ENCODE measurements at places on chromosomes 1 and 21.

DNA sequence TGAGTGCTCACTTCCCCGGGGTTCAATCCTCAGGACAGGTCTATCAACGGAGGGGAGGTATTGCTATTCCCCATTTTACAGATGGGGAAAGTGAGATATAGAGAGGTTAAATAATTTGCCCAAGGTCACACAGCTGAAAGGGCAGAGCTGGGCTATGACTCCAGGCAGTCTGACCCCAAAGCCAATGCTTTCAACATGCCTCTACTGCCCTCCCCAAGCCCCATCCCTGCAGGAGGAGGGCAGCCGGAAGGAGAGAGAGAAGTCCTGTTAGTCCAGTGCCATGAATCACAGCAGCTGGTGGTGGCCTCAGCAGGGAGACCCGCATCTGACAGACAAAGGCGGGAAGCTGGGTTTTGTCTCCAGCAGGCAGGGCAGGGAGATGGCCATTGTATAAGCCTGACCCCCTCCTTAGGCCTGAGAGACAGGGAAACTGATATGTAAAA, 20.0 kb upstream of the CLIC4 start:
- no peak for DNase-seq

DNA sequence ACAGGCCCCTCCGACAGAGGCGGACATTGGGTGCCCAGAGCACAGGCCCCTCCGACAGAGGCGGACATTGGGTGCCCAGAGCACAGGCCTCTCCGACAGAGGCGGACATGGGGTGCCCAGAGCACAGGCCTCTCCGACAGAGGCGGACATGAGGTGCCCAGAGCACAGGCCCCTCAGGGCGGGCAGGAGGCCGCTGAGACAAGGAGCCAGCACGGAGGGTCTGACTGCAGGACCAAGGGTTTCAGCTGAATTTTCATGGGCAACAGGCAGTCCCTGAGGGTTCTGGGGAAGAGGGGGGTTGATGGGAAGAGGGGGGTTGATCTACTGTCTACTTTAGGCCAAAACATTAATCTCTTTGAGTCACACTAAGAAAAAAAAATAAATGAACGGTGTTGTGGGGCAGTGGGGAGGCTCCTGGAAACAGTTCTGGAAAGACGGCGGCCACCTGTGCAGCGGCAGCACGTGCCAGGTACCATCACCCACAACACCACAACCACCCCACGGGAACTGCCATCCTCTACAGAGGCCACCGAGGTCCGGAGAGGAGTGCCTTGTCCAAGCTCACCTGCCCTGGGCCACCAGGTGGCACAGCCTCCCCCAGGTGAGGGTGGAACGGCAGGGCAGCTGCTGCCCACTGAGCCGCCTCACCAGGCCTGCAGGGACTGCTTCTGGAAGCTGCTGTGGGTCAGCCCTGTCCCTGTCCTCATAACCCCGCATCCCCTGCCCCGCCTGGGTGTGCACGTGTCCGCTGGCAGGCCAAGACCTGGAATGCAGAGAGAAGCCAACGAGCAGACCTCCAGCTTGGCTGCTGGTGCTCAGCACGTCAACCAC, 20.5 kb downstream of the PRDM15 start:
- no peak for DNase-seq

DNA sequence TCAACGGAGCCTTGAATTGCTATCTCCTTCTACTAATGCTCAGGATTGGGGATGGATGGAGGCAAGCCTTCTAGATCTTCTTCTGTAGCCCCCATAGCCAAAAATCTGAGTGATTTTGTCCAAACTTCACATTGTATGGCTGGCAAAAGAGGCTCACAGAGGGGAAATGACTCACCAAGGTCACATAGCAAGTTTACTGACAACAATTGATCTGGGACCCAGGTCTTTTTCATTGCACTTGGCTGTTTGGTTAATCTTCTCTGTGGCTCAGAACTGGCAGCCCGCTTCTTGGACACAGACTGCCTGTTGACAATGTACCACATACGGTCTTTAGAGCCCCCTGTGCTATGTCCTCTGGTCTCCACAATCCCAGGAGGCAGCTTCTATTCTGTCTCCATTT, 3.0 kb upstream of the LACTBL1 start:
- no peak for DNase-seq

DNA sequence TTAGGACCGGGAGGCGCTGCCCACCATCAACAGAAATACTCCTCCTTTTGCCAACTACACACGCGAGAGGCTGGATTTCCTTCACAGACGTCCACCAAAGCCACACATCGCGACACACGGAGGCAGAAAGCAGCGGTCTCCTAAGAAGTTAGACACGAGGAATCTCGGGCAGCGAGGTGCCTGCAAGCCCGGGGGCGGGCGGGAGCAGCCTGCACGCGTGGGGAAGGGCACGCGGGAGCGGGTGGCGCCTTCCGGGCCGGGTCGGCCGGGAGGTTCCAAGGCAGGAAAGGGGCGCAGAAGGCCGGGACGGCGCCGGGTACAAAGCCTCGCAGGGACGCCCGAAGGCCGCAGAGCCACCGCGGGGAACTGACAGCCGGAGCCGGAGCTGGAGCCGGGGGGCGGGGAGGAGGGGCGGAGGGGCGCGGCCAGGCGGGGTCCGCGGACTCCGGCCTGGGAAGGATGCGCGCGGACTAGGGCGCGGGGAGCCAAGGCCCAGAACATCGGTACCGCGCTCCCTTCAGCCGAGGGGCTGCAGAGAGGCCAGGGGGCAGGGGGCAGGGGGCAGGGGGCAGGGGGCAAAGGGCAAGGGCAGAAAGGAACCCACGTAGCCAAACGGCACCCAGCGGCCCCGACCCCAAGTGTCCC, 722 bp downstream of the NPHP4 start:
- no peak for DNase-seq

- no peak for DNase-seq
Measured at GRCh38 chr1:221840511-221841243, 98.8 kb upstream of the DUSP10 start.

DNA sequence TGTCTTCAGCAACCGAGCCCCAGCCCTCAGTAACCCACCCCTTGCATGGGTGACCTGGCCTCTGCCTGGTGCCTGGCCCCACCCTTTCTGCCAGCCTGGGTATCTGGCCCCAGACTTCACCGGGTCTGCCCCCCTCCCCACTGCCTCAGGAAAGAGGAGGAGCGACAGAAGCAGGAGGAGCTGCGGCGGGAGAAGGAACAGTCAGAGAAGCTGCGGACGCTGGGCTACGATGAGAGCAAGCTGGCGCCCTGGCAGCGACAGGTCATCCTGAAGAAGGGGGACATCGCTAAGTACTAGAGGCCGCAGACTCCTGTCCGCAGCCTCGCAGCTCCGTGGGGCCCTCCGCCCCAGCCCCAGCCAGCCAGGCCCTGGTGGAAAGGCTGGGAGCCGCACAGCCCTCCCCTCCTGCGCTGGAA, 6.1 kb downstream of the TNFRSF25 start:
- no peak for DNase-seq

GRCh38 chr1:111334169-111334568, 43.5 kb downstream of the CHIA start:
- DNase-seq, result no peak

GRCh38 chr1:29798699-29799566, 562.6 kb downstream of the PTPRU start:
- no peak for DNase-seq

DNA sequence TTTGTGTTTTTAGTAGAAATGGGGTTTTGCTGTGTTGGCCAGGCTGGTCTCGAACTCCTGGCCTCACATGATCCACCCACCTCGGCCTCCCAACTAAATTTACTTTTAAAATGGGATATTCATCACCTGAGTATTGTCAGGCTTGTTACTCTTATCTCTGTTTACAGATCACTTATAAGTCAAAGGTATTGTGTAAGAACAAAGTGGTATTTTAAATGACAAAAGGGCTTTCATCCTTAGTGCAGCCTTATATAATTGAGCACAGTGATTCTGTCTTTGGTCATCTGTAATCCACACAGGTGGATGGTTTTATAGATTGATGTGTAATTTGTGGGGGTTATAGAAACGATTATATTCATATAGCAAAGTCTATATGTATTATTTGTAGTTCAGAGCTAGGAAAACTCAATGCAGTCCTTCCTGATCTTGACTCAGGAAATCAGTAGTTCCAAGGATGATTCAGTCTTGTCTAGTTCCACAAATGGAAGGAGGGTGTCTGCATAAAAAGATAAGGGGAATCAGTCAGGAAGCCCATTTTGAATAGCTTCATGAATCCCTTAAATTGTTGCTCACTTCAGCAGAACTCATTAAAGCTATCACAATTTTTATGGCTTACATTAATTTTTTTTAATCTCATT, 34.6 kb downstream of the STXBP3 start:
- no peak for DNase-seq

DNA sequence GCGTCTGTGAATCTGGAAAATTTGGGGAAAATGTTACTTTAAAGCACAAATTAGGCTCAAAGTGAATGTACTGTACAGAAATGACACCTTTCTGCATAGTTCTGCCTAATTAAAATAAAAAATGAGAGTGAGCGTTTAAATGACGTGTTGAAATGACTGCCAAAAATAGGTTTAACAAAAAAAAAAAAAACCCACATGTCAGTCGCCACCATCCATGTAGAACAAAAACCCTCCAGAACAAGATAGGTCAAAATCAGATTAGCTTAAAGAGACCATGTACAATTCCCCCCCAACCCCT, 745 bp downstream of the PARP1 start:
- DNase-seq, result no peak

DNA sequence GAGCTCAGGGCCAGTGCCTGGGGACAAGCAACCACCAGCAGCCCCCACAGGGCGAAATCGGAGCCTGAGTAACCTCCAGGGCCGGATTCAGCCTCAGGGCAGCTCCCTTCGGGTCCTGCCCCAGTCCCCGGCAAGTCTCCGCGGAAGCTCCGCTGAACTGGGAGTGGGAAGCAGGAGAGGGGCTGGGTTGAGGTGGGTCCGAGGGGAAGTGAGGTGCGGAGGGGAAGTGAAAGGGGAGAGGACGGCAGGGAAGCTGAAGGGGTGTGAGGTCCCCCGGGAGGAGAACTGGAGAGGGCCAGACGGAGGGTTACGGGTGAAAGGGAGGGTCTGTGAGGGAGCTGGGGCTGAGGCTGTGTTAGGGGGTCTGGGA, 560 bp downstream of the PADI2 start:
- no peak for DNase-seq

DNA sequence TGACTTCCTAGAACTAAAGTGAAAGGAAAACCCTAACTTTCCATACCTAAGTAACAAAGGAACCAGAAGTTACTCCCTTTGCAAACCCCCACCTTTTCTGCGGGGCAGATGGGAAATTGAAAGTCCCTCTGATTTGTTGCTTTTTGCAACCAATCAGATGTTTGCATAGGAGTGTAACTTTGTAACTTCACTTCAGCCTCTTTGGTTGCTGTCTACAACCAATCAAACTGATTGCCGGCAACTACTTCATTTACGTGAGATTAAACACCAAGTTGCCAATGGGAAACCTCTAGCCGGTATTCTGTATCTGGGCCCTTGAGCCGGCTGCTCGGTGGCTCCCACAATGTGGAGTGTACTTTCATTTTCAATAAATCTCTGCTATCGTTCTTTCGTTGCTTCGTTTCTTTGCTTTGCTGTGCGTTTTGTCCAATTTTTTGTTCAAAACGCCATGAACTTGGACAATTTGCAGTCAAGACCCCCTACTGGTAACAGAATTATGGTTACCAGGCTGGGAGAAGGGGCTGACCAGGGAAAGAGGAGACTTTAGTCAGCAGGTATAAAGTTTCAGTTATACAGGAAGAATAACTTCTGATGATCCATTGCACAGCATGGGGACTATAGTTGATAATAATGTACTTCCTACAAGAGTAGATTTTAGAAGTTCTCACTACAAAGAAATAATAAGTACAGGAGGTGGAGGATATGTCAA, 69.2 kb upstream of the RGS2 start:
- DNase-seq, result no peak

- no peak for DNase-seq
Measured at GRCh38 chr1:155513300-155513916, 49.2 kb downstream of the ASH1L start.

GRCh38 chr21:36211660-36212512, 55.3 kb downstream of the DOP1B start:
- DNase-seq, result no peak

- DNase-seq, result no peak
Measured at GRCh38 chr21:15212206-15212605, 147.4 kb upstream of the NRIP1 start.

DNA sequence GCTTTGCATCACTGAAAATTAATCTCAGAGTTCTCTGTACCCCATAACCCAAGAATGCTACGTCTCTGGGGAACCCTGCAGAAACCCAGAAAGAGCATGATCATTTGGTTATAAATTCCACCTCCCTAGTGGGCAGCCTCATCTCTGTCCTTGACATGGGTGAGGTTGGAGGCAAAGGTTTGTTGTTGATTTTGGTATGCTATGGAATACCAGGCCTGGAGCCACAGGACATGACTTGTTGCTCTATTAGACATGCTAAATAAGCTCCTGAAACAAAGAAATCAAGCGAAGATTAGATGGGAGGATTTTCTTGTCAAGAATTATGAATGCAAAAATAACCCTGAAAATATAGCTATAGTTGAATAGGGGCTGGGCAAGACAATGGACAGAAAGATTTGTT, 197.4 kb upstream of the CAMK1G start:
- no peak for DNase-seq

DNA sequence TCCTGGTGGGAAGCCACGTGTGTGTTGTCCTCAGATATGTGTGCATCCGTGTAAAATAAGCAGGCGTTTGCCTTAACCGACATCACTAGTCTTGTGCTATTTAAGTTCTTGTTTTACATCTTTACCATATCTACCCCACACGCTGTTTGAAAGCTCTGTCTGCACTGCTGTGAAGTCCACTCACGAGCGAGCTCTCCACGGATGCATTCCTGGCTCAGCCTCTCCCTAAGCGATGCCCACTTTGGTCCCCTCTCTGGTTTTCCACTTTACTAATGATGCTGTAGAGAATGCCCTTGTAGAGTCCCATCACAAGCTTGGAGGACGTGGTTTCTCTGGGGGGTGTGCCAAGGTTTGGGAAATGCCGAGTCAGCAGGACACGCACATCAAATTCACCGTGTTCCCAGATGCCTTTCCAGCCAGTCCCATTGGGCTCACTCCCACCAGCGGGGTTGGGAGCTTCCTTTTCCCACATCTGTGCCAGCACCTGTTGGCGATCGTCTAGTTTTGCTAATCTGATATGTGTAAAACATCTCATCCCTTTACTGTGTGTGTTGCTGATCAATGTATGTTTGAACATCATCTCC, 43.8 kb downstream of the ACTL8 start:
- no peak for DNase-seq

- DNase-seq, result no peak
Measured at GRCh38 chr1:39729030-39729429, 9.7 kb upstream of the PPIE start.

GRCh38 chr1:60044881-60045280, 28.7 kb downstream of the C1orf87 start:
- no peak for DNase-seq

GRCh38 chr1:91141858-91142257, 120.0 kb upstream of the ZNF644 start:
- DNase-seq, result no peak

GRCh38 chr1:232386721-232387510, 243.0 kb downstream of the SIPA1L2 start:
- DNase-seq, result no peak

GRCh38 chr1:62882201-62883104, 98.5 kb downstream of the ATG4C start:
- peak; percentile 28 for DNase-seq

- DNase-seq, result no peak
Measured at GRCh38 chr1:22104865-22105437, 37.9 kb downstream of the WNT4 start.

GRCh38 chr21:19076031-19076430, 672.4 kb upstream of the TMPRSS15 start:
- no peak for DNase-seq
